Activated T-helper 9 cell treated with anti-CD3 and anti-CD28 coated beads, Interleukin-2, amount 50 U/mL, for 16 hours (primary cell): ENCODE measurements at places on chromosomes 1 and 21.

GRCh38 chr1:192600275-192600674 lies 24.7 kb downstream of the RGS1 start:
- DNase-seq: no peak

- DNase-seq: no peak
Measured at GRCh38 chr1:23867542-23867894, 572 bp downstream of the FUCA1 start.

DNA sequence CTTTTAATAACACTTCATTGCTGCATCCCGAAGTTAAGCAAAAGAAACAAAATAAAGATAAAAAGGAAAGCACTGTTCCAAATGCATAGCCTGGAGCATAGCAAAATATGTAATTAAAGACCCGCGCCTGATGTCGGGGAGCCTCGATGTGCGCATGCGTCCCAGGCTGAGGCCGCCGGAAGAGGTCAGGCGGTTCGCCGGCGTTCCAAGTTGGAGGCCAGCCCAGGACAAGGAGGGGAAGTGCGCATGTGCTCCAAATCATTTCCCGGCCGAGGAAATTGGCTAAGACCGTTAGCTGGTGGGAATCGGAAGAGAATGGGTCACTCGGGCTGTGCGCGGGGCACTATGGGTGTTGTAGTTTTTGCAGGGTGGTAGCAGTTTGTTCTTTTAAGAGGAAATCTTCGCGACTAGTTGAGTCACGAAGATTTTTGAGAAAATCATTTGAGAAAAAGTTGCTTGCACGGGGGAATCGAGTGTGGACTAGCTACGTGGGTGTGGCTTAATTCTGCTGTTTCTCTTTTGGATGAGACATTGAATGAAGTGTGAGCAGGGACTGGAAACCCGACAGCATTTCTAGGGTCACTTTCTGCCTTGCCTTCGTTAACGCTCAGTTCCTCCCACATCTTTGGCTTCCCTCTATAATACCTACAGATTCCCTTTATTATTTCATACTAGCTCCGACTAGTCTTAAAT lies 31.0 kb upstream of the CD1D start:
- DNase-seq: peak; percentile 52

DNA sequence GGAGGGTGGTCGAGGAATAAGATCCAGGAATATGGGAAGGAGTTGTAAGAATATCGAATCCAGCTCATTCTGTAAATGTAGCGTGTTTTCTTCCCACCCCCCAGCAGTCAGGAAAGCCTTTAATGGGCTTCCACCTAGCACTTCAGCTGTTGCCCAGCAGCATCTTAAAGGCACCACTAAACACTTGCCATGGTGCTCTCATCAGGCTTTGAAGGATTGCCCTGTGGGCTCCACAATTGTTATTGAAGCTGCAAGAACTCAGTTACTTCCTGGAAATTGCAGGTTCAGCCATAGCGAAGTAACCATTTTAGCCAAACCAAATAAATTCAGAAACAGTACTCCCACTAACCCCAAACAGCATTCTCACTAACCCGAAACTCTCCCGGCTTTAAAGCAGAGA lies 511.2 kb downstream of the PLPP3 start:
- no peak for DNase-seq

- DNase-seq: no peak
Measured at GRCh38 chr1:110340207-110340468, 961 bp downstream of the RBM15 start.

- no peak for DNase-seq
Measured at GRCh38 chr1:201655910-201656309, 117.0 kb downstream of the NAV1 start.

GRCh38 chr1:228091084-228091483 lies 8.6 kb downstream of the ARF1 start:
- no peak for DNase-seq

DNA sequence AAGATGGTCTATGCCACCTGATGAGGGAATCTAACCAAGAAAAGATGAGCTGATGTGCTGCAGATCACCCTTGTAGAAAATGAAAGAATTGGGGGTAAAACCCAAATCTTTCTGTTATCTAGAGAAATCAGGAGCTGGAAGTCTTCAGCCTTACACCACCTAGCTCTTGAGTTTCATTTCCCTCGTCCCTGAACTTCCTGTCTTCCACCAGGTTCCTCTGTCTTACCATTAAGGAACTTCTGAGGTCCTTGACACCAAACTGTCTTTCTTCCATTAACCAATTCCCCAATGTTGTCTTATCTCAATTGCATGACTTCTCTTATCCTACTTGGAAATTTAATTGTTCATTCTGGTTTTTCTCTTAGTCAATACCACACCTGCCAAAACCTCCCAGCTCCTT lies 31.5 kb downstream of the LPAR3 start:
- no peak for DNase-seq

DNA sequence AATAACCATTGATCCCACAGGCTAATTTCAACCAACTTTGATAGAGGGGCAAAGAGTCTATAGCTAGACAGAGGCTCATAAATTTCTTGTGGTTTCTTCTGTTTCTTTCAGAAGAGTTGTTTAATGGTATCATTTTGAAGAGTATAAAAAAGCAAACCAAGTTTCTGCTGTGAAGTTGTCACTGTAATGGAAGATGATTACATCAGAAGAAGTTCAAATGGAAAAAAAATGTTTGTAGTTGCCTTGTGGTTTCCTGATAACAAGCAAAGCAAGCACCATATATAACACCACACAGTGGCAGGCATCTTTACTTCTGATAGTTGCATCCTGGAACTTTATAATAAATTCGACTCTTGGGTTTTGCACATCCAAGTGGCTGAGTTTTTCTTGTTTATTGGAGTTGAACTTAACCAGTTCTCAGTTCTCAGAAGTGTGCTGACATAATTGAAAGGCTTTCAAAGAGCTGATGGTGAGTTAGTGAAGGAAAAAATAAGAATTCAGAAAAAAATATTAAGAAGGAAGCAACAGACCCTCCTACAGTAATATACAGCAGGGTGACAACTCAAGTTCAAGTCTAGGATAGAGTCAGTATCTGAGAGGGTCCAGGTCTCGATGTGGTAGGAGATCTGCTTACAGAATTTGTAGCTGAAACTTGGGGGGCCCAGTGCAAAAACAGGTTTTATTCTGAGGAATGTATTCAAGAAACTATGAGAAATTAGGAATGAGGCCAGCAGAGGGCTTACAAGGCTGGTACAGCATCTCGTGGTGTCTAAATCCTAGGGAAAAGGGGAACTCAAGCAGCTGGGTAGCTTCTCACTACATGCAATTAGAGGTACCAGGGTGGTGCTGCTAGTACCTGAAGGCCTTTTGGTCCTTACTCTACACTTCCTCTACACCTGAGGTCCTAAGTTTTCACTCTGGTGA lies 123.5 kb downstream of the CRB1 start:
- no peak for DNase-seq

DNA sequence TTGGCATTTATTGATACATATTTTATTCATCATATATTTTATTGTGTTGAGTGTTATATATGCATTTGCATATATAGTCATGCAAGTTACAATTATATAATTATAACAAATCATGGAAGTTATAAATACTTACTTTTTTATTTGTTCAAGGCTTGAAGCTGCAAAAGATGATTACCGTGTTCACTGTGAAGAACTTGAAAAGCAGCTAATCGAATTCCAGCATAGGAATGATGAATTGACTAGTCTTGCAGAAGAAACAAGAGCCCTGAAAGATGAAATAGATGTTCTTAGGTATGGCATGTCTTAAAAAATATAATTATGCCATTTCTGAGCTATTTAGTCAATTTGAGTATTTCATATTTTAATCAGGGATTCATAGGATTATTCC lies 32.1 kb downstream of the HOOK1 start:
- no peak for DNase-seq

DNA sequence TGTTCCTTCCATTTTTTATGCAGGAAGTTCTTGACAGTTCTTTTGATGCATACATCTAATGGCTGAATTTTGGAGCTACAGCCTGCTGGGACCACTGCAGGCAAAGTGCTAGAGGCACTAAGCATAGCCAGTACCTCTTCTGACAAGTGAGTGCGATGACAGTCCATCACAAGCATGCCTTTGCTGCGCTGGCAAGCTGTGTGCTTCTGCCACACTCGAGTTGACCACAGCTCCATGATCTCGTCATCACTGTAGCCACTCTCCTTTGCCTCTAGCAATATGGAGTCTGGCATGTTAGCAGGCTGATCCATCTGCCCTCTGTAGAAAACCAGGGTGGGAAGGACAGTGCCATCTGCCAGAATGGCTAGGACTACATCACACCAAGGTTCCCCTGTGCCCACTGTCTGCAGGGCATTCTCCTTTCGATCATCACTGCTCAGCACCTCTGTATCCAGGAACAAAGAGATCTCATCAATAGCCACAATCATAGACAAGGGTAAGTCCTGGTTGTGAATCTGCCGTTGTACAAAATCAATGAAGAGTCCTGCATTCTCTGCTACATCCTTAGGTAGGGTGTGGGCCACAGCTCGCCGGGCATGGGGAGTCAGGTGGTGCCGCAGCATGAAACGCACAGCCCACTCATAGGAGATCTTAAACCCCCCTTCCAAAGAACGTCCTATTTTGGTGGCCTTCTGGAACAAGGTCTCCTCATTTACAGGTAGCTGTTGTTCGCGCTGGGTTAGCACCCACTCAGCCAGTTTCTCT lies 6.0 kb downstream of the PSMB4 start:
- no peak for DNase-seq

GRCh38 chr1:60413091-60413490 lies 339.5 kb upstream of the C1orf87 start:
- DNase-seq: no peak

- DNase-seq: no peak
Measured at GRCh38 chr21:14942801-14943490, 121.9 kb downstream of the NRIP1 start.

GRCh38 chr1:173914366-173914871 lies 2.7 kb downstream of the SERPINC1 start:
- DNase-seq: no peak

GRCh38 chr1:187157552-187157951 lies 328.8 kb downstream of the PLA2G4A start:
- no peak for DNase-seq

DNA sequence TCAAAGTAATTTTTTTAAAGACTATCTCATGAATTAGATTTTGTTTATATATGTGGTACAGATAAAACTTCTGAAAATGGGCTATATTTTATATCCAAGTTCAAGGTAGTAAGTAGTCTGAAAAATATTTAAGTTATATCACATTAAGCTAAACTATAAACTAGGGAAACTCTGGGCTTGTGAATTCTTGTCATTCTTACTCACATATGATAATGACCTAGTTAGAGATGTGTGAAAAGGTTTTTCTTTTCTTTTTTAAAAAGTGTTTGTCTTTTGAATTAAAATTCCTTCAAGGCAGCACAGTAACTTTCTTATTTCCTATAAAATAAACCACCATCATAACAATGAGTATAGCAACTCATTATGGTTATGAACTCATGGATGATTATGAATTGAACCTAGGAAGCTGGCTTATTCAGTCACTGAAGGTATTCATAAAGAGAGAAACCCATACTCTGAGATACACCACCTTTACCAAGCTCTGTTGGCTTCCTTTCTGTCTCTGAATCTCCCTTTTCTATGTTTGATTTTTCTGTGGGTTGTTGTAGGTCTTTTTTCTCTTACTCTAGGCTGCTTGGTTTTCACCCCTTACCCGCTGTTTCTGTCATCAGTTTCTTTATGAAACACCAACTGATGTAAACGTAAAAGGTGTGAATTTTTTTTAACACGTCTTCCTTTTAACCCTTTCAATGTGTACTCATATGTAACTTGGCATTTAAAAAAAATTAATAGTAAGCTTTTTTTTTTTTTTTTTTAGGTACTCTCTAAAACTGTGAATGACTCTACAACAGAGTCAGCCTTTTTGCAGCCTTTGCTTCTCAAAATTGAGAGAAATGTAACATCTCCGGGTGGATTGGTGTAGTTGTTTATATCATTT lies 25.2 kb downstream of the IL12RB2 start:
- DNase-seq: no peak

DNA sequence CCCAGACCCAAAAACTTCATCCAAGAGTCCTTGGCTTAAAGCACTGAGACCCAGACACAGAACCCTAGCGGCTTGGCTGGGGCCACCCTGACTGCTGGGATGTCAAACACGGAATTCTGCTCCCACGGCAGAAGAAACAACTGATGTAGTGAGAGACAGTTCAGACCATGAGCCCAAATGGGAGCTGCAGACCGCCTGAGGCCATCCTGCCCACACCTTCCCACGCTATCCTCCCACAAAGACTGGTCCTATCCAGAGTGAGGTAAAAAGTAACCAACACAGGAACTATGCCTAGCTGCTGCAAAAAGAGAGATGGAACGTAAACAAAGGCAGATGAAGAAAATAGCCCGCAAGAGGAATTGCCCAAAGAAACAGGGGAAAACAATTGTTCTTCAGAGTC lies 203.3 kb downstream of the PTPRU start:
- no peak for DNase-seq

DNA sequence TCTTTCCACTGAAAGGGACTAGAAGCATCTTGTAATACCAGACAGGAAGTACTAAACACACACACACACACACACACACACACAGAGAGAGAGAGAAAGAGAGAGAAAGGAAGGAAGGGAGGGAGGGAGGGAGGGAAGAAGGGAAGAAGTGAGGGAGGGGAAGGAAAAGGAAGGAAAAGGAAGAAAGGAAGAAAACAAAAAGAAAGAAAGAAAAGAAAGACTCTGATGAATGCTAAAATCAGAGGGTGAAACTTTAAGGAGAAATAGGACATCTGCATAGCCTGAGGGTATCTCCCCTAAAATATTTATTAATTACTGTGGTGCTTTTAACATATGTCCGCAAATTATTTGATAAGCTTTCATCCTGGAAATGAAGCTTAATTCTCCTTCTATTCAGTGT lies 10.6 kb downstream of the TRIT1 start:
- DNase-seq: no peak

DNA sequence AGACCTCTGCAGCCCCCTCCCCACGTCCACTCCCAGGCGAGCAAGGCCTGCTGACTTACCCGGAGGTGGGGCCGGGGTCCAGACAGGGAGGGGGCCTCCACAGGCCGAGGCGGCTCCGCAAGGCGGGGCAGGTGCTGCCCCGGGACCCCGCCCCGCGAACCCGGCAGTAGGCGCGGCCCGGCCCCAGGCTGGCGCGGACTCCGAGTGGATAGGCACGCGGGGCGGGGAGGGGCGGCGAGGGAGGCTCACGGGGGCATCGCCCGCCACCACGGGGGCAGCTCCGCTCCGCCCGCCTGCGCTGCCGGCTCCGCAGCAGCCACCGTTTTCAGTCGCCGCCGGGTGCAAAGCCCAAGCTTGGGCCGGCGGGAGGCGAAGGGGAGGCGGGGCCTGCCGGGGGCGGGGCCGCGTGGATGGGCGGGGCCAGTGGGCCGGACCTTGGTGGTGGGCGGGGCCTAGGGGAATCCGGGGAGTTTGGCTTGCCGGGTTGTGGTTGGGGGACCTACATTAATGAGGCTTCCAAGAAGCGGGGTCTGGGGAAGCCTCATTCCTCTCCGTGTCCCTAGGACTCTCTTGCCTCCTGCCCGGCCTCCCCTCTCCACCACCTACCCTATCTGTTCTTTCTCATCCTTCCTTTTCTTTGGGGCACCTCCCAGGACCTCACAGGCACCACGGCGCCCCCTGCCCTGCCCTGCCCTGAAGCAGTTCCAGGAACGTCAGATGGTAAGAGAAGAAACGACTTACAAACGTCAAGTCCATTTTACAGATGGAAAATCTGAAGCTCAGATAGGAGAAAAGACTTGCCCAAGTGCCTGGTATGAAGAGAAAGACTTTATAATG lies at the start of gene RIMS3:
RIMS3 (minus strand) TSS at position 348 of the 837 bp plus-strand sequence. CDS start 23,757 bp downstream, outside the sequence.
- peak; percentile 79 for DNase-seq
